ENCODE measurements at places on chromosomes 5 and 9. TPM values are rescaled to one million over a fixed set of nuclear protein-coding genes. Genes with fewer than 3 reads are reported as not detected.

The CD74 gene
- 316 TPM for total RNA-seq

The GABRA6 gene
- not detected for total RNA-seq

The IQGAP2 gene
- total RNA-seq, result 55.9 TPM

The ORM2 gene
- total RNA-seq, result not detected

The SLC45A2 gene
- total RNA-seq, result not detected

The ARAP3 gene
- 2.2 TPM for total RNA-seq

The RNF183 gene
- total RNA-seq, result not detected

The CD72 gene
- total RNA-seq, result 4.5 TPM

The PCDHGB2 gene
- not detected for total RNA-seq

The LHX2 gene
- total RNA-seq, result not detected

The TAF11L2 gene
- total RNA-seq, result not detected

GRCh38 chr9:115637661-115638060 lies 515.9 kb upstream of the PAPPA start:
- peaks cover 2% of the 10 kb centered on the region for H3K27me3 ChIP-seq
- H3K27ac ChIP-seq, result no peak overlapping the region
- DNase-seq, result no peak
- no peaks in the 10 kb centered on the region for H3K4me1 ChIP-seq

- DNase-seq, result no peak
- H3K27me3 ChIP-seq, result peaks cover 23% of the 10 kb centered on the region
- H3K27ac ChIP-seq, result no peak overlapping the region
Observed at GRCh38 chr9:131809941-131810344, 70.1 kb upstream of the RAPGEF1 start.

DNA sequence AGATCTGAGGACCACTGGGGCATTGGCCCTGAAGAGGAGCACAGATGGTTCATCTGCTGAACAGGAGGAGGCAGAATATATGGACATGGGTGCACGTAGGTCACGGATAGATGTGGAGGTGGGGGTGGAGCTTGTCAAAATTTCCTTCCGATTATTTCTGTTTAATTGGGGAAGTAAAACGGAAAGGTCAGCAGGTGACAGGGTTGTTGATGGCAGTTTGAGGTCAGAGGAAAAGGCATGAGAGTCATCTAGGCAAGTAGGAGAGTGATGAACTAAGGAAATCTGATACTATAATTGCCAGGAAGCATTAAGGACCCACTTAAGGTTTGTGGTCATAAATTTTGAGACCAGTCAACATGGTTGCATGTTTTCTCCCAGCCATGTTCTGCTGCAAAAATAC lies 8.4 kb upstream of the FAM81B start:
- H3K36me3 ChIP-seq, result no peaks in the 10 kb centered on the region
- DNase-seq, result no peak
- H3K27me3 ChIP-seq, result peaks cover 12% of the 10 kb centered on the region
- H3K4me3 ChIP-seq, result no peak overlapping the region

DNA sequence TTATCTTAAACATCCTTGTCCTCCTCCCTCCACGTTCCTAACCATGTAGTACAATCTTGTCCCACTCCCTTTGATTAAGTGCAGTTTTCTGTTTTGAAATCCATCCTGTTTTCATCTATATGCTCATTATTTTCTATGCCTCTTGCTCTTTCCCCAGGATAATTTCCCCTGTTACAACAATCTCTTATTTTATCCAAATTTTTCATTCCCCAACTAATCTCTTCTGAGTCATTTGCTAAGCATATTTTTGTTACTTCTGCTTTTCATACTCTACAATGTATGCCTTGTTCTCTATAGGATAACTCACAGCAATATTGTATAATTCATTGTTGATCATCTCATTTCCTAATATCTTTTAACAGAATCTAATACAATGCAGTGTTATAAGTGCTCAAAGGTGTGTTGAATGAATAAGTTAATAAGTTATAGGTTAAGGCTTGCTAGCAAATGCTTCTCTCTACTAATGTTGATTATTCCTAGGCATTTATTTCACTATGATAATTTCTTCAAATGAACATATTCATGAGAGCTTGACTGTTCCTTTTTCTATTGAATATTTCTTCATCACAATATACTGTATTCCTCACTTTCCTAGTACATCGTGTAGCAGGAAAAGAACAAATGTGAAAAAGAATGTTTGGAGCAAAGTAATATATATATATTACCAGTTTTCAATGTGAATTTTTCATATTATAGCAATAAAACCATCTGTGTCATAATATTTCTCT lies 1.5 kb downstream of the OMD start:
- H3K27me3 ChIP-seq, result no peaks in the 10 kb centered on the region
- H3K4me1 ChIP-seq, result no peaks in the 10 kb centered on the region
- no peak overlapping the region for H3K4me3 ChIP-seq
- H3K36me3 ChIP-seq, result no peaks in the 10 kb centered on the region

DNA sequence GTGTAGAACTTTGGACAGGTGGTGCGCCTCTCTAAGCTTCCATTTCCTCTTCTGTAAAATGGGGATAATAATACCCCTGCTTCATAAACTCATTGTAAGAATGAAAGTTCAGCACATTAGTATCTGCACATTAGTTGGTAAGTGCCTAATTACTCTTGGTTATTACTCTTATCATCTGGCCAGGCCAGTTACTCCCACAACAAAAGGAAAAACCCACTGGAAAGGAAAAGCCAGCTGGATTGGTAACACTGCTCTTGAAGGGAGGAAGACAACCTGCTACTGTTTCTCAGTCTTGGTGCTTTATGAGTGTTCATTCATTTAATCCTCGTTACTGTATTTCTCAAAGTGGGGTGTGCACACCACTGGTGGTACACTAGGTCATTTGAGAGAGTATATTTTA lies 251.4 kb downstream of the ARHGAP26 start:
- no peaks in the 10 kb centered on the region for H3K27me3 ChIP-seq
- H3K4me1 ChIP-seq, result peaks cover 42% of the 10 kb centered on the region
- H3K27ac ChIP-seq, result no peak overlapping the region
- H3K36me3 ChIP-seq, result peaks cover 13% of the 10 kb centered on the region
- no peak overlapping the region for H3K4me3 ChIP-seq

GRCh38 chr5:52799358-52799982 lies 11.8 kb downstream of the ITGA1 start:
- H3K27ac ChIP-seq, result peak overlapping the region; percentile 93
- no peaks in the 10 kb centered on the region for H3K27me3 ChIP-seq

DNA sequence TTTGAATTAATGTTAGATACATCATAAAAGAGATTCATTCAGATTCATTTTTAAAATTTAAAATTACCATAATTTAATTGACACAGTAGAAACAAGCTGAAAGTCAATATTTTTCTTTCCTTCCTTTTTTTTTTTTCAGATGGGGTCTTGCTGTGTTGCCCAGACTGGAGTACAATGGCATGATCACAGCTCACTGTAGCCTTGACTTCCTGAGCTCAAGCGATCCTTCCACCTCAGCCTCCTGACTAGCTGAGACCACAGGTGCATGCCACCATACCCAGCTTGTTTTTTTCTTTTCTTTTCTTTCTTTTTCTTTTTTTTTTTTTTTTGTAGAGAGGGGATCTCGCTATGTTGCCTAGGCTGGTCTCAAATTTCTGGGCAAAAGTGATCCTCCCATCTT lies 131.6 kb upstream of the TBCA start:
- H3K27ac ChIP-seq, result no peak overlapping the region
- peaks cover 14% of the 10 kb centered on the region for H3K27me3 ChIP-seq

DNA sequence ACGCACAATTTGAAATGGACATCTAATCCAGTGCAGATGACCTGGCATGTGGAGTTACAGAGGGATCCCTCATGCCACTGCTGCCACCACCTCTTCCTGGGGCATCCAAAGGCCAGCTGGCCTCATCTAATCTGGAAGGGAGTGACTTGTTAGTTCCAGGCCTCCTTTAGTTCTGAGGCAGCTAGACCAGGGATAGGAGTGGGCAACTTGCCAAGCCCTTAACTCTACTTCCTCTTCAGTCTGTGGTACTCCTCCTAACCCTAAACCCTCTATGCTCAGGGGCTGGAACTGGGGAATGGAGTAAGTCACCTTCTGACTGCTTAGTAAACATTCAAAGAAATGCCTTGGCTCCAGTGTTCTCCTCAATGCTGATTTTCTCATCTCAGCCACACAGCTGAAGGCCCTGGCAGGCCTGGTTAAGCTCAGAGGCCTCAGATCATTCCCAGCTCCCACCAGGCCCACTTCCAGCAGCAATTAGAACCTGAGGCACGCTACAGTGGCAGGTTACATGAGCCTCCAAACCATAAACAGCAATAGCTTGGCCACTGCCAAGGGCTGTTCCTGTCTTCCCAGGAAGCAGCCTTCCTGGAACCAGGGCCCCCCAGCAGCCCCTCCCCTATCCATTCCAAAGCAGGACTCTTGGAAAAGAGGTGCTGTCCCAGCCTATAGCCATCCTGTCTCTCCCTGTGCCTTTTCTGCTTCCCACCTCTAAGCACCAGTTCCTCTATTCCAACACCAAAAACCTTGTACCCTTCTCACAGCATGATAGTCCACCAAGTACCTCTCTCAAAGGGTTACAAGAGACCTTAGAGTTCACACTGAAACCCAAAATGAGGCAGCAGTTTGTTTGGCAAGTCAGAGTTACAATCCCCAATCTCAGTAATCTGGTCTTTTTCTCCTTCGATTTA lies 2.0 kb downstream of the EIF4EBP3 start:
- no peaks in the 10 kb centered on the region for H3K27me3 ChIP-seq
- peaks cover 60% of the 10 kb centered on the region for H3K4me1 ChIP-seq
- no peak overlapping the region for H3K4me3 ChIP-seq
- no peak for DNase-seq

GRCh38 chr5:58439094-58439644 lies 20.7 kb downstream of the PLK2 start:
- no peak overlapping the region for H3K27ac ChIP-seq
- DNase-seq, result no peak
- H3K36me3 ChIP-seq, result no peaks in the 10 kb centered on the region
- no peak overlapping the region for H3K4me3 ChIP-seq
- H3K4me1 ChIP-seq, result peaks cover 5% of the 10 kb centered on the region

DNA sequence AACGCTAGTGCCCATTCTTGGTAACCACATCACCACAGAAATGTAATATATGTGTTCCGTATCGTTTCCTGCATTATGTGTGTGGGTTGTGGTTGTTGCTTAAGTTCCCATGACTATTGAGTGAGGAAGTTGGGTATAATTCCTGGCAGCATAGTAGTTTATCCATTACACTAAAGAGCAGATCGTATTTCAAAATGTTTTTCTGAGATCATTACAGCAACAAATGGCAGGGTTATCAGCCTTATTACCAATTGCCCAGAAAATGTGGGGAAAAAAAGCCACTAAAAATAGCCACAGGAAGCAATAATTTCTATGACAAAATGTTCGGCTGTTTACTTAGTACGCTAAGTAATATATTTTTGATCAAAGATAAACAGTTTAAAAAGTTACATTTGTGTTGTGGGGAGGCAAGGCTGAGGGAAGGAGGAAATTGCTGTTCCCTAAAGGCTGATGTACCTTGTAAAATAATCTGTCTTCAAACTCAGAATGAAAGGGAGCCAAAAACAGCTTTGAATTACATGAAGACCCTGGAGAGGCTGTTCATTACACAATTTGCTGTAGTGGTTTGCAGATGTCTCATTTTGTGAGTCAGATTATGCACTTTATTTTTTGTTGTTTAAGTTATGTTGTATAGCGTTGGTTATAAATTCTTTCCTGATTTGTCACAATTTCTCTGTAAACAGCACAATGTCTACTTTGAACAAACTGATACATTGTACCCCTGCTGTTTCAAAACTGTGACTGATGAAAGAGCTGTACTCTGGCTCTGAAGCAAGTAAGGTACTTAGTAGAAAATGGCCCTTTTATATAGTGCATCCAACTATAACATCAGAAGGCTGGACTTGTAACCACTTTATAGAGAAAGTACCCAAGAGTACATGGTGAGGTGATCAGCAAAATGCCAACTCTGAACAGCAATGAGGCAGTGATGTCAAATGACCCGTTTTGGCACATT lies 1028.5 kb downstream of the NR2F1-AS1 start:
- H3K27me3 ChIP-seq, result no peaks in the 10 kb centered on the region
- H3K4me1 ChIP-seq, result no peaks in the 10 kb centered on the region
- DNase-seq, result no peak
- no peak overlapping the region for H3K4me3 ChIP-seq
- H3K27ac ChIP-seq, result no peak overlapping the region

- H3K27ac ChIP-seq, result no peak overlapping the region
- peaks cover 3% of the 10 kb centered on the region for H3K4me1 ChIP-seq
- peaks cover 4% of the 10 kb centered on the region for H3K36me3 ChIP-seq
- no peak overlapping the region for H3K4me3 ChIP-seq
- DNase-seq, result no peak
- no peaks in the 10 kb centered on the region for H3K27me3 ChIP-seq
Observed at GRCh38 chr5:154371687-154372086, 74.1 kb upstream of the SAP30L start.

DNA sequence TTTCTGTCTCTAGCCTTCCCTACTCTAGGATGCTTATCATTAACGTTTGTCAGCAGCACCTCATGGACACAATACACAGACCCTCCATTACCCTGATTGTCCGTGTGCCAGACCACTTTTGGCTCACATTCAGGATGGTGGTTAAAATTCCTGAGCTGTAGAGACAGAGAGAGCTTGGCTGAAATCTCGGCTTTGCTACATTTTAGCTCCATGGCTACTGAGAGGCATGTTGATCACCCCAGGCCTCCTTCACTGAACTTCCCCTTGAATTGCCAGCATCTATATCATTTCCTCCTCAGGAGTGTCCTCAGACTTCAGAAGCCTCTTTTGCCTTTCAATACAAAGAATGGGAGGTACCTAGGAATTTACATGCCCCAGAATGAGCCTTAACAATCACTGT lies 104.7 kb upstream of the ISL1 start:
- no peak for DNase-seq
- no peaks in the 10 kb centered on the region for H3K27me3 ChIP-seq
- H3K4me1 ChIP-seq, result no peaks in the 10 kb centered on the region

GRCh38 chr5:38258042-38258318 lies 379 bp upstream of the EGFLAM start:
- peak overlapping the region; percentile 14 for H3K4me3 ChIP-seq
- no peak for DNase-seq
- H3K27me3 ChIP-seq, result peaks cover 58% of the 10 kb centered on the region

GRCh38 chr5:154465169-154465568 lies 12.9 kb downstream of the HAND1 start:
- H3K4me1 ChIP-seq, result no peaks in the 10 kb centered on the region
- no peak for DNase-seq
- H3K4me3 ChIP-seq, result no peak overlapping the region

DNA sequence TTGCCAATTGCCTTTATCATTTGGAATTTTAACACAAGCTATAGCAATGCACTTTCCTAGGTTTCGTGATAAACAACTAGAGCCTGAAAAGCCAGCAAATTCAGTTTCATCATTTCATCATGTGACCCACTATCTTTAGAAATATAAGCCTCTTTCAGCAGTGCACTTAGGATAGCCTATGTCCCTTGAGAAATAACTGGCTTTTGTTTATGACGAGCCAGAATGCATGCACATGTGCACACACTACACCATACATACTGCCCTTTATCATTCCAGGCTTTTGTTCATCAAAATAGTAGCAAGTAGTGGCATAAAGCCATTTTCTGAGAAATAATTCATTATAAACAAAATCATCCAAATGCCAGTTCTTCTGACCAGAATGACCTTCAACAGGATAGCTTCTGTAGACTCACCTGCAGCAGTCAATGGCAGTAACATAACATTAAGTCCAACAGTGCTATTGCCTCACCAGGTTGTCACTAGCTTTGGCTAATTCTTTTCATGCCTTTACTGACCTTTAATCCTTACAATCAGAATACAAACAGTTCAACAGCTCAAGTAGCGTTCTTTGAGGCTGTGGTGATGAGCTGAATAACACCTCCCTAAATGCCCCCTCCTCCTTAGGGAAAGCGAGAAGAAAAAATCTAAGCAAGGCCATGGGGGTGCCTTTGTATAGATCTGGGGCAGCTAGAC lies 132.3 kb upstream of the SMARCA2 start:
- no peak overlapping the region for H3K27ac ChIP-seq
- H3K27me3 ChIP-seq, result peaks cover 31% of the 10 kb centered on the region
- H3K36me3 ChIP-seq, result no peaks in the 10 kb centered on the region
- H3K4me1 ChIP-seq, result peaks cover 7% of the 10 kb centered on the region

Data from activated naive CD4-positive, alpha-beta T cell treated with anti-CD3 and anti-CD28 coated beads for 36 hours (primary cell).